ENCODE measurements at places on chromosomes 6 and 20.
A peak's percentile ranks its signal among the peaks of the same experiment; 100 is the strongest.

DNA sequence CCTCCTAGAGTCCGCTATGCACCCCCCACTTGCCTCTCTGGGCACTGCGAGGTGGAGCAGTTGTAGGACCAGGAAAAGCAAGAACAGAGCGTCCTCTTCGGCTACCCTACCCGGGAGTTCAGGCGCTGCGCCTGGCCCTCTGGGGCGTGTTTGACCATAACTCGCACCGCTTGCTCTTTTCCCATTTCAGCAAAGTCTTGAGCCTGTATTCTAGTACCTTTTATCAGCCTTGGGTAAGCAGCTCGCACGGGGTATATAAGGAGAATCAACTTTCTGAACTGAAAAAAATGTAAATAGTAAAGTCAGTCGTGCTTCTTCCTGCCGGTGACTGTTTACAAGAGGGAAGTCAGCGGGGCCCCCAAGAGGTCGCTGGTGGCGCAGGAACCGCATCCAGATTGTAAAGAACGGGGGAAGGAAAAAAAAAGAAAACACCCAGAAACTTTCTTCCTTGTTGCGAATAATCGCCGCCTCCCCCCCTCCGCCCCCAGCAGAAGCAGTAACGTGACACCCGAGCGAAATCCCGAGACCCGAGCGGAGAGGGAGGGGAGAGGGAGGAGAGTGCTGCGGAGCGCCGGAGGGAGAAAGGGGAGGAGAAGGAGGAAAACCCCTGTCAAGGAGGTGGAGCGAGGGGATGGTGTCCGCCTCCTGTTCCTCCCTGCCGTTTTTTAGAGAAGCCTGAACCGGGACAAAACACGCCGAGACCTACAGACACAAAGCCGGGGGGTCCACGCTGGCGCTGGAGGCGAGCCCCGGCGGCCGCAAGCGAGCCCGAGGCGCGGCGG, at the start of gene UST:
Gene UST (plus strand): TSS at position 668 of the 782 bp plus-strand sequence. CDS start 401 bp downstream, outside the sequence.
- DNase-seq: peak; percentile 47

- peak; percentile 84 for DNase-seq
Measured at GRCh38 chr20:36572701-36573102, 695 bp upstream of the TGIF2 start.

GRCh38 chr20:24777746-24778145, 171.3 kb upstream of the CST7 start:
- no peak for DNase-seq

- DNase-seq: no peak
Measured at GRCh38 chr6:558089-558488, 98.8 kb downstream of the HUS1B start.

- DNase-seq: no peak
Measured at GRCh38 chr6:70846207-70846835, 110.5 kb downstream of the B3GAT2 start.

DNA sequence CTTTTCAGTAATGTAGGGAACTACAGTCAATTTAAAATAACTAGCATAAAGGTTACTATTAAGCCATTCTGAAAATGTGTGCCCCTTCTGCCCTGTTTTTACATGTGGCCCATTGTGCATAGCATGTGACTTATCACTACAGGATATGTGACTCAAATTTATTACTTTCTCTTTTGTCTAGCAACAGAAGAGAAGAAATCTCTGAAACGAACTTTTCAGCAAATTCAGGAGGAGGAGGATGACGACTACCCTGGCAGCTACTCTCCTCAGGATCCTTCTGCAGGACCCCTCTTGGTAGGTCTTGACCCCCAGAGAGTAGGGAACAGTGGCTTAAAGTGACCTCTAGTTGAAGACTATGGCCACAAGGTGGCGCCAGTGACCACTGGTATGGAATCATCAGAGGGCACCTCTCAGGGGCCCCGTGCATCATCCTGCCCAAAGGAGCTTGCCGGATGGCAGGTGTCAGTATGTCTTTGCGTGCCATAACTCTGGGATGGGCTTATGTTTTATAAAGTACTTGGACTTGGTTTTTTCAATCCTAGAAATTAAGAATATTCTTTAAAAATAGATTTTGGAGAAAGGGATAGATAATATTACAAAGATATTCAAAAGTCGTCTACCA, 23.9 kb downstream of the RPRD1B start:
- peak; percentile 65 for DNase-seq

DNA sequence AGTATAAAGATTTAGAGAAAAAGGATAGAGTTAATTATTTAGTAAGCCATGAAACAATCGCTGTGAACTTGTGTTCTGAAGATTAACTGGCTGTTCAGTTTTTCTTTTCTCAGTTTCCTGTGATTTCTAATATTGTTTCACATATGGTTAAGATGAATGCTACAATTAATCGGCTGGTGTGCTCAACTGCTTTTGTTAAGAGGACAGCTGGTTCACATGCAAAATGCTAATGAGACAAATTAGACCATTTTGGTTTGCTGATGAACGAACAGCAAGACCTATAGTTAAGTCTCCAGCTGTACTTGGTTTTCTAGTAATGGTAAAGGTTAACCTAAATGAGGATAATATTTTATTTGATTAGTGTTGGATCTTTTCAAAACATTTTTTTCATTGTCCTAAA, 10.8 kb upstream of the NHSL1 start:
- DNase-seq: no peak

DNA sequence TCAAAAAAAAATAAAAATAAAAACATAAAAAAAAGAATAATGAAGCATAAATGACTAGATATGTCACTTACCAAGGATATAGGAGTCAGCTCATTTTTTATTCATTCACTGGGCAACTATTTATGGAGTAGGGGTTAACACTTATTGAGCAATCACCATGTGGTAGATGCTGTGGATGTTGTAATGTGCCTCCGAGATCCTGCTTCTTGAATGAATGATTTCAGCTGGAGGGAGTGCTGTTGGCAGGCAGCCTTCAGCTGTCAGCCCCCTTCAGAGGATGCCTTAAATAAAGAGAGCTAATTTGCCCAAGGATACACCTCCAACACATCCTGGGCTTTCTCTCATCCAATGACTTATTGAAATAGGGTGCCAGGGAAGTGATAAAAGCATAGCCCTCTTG, 229.5 kb upstream of the DTNBP1 start:
- no peak for DNase-seq

DNA sequence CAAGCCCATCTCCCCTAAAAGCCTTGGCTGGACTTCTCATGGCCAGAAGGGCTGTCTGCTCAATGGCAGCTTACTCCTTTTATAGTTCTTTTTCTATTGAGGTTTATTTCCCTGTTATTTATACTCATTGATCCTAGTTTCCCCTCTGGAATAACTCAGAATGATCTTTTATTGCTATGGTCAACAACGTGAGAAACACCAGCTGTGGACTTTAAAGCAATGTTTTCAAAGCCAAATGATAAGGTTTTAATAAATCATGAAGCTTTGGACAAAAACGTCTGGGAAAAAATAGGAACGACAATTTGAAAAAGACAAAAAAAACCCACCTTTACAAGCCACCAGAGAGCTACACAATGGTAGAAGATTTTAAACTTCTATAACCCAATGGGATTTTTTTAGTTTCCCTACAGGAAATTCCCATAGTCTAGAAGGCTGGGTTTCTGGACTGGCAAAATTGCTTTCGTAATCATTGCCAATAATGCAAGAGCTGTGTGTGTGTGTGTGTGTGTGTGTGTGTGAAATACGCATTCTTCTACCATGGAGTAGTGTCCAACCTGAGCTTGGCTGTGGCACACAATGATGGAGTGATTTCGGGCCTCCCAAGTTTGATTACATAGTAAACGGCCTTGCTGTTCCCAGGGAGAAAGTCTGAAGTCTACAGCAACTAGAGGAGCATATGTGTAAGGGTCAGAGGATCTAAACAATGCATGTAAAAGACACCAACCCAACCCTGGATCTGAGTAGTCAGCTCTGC, 396.0 kb downstream of the SYNE1 start:
- no peak for DNase-seq

- DNase-seq: no peak
Measured at GRCh38 chr20:25624500-25624939, 706 bp upstream of the NANP start.

- DNase-seq: no peak
Measured at GRCh38 chr6:45584127-45584526, 206.4 kb upstream of the SUPT3H start.

DNA sequence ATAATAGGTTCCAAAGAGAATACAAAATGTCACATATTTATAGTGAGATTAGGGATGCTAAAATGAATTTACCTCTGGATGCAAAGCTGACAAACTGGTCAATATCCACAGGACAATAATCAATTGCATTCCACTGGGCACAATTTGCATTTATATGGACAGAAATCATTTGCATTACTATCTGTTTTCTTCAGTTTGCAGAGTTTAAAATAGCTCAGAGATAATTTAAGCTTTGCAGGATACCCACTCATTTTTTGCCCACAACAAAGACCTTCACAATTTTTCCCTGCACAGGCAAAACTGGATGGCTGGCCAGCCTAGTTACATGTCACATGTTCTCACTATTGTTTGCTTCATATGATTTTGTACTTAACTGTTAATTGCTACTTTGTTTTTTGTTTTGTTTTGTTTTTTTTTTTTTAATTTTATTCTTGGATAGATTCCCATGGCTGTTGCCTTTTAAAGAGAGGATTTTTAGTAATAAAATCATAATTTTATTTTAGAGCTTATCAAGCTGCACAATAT, 483.5 kb downstream of the UTRN start:
- DNase-seq: no peak
